M059J (cell line): ENCODE measurements at places on chromosomes 5 and 9. TPM values are rescaled to one million over a fixed set of nuclear protein-coding genes. Genes with fewer than 3 reads are reported as not detected.
A peak's percentile ranks its signal among the peaks of the same experiment; 100 is the strongest.

DNA sequence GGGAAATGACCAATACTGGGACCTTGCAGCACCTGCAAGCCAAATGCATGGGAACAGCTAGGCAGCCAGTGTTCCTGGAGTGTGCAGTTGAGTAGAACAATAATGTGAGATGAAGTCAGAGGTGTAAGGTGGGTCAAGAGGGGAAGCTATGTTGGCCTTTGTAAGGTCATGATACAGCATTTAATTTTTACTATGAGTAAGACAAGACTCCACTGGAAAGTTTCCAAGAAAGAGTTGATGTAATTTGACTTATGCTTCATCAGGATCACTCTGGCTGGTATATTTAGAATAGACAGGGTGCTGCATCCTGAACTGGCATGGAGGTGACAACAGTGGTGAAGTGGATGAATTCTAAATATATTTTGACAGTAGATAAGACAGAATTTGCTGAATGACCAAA, 744.8 kb downstream of the KCTD16 start:
- no peak for DNase-seq

DNA sequence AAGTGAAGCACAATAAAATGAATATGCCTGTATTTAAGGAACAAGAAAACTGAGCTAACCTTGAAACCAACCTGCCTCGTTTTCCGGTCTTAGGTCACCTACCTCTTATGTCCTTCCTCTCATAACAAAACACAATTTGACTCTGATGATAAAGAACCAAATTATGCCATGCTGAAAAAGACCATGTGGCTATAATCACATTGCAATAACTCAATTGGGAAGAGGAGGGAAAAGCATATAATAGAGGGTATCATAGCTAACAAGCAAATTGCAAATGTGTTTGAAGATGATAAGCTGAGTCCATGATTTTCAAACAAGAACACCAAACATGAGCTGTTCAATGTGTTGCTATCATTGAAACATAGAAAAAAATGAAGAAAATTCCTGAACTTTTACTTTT, 260.8 kb downstream of the PLK2 start:
- no peak for DNase-seq

GRCh38 chr9:31700252-31701045, 684.0 kb upstream of the ACO1 start:
- peak; percentile 3 for DNase-seq

DNA sequence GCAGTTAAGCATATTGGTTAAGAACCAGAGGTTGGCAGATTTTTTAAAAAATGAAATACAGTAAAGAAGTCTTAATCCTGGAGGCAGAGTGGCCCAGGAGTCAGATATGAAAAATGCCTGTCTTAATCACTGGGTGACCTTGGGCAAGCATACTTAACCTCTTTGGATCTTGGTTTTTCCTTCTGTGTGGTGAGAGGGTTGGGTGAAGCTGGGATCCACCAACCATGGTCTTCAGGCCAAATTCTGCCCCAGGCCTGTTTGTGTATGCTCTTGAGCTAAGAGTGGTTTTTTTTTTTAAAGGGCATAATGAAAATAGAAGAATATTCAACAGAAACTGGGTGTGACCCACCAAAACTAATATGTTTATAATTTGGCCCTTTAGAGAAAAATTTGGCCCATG, 20.0 kb upstream of the TEX48 start:
- DNase-seq = peak; percentile 82

DNA sequence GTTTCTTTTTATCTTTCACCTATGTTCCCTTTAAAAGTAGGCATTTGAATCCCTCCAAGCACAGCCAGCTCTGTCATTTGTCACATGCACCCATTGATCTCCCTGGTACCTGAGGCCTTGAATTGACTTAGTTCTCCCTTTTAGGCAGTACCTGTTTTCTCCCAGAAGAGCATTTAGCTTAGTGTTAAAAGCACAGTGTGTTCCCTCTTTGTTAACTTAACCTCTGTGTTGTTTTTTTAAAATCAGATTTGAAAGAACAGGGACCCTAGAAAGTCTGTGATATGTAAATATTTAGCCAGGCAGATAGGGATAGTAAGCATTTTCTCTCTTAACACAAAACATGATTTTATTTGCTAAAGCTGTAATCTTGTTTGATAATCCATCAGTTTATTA, 113.8 kb upstream of the SPATA31D4 start:
- DNase-seq = no peak

- no peak for DNase-seq
Measured at GRCh38 chr5:163562071-163562470, 56.7 kb downstream of the MAT2B start.

GRCh38 chr5:125044491-125045282, 298.2 kb upstream of the ZNF608 start:
- peak; percentile 75 for DNase-seq

- peak; percentile 2 for DNase-seq
Measured at GRCh38 chr5:93929131-93929530, 187.7 kb upstream of the POU5F2 start.

The C1QTNF2 gene
- total RNA-seq = 2.5 and 3.3 TPM in 2 replicates

The PCDHGA4 gene
- 0.17 and 0.91 TPM in 2 replicates for total RNA-seq

The PRRX2 gene
- total RNA-seq = 0.17 and 0.20 TPM in 2 replicates

The PDCD1LG2 gene
- 20.7 and 28.1 TPM in 2 replicates for total RNA-seq

The ZNF618 gene
- total RNA-seq = 4.6 and 5.7 TPM in 2 replicates

The FAM169A gene
- 5.3 and 10.7 TPM in 2 replicates for total RNA-seq

The ANKDD1B gene
- 0.05 TPM in 1 of 2 replicates, not detected in the other for total RNA-seq
